ENCODE measurements at places on chromosomes 11 and 22. TPM values are rescaled to one million over a fixed set of nuclear protein-coding genes. Genes with fewer than 3 reads are reported as not detected.

The GAL gene
- total RNA-seq = 108 TPM

The INSC gene
- 0.76 TPM for total RNA-seq

The FXYD2 gene
- 1.4 TPM for total RNA-seq

The PHLDB1 gene
- 70.4 TPM for total RNA-seq

The PTPN5 gene
- total RNA-seq = 6.7 TPM

The MCHR1 gene
- 0.57 TPM for total RNA-seq

The C11orf91 gene
- 0.22 TPM for total RNA-seq

The MN1 gene
- total RNA-seq = 16.3 TPM

The OR52I2 gene
- not detected for total RNA-seq

The MAPK12 gene
- total RNA-seq = 26.9 TPM

The SHISAL1 gene
- total RNA-seq = 2.7 TPM

The NLRP6 gene
- 0.09 TPM for total RNA-seq

The ZMAT5 gene
- 17.2 TPM for total RNA-seq

The BRSK2 gene
- 34.5 TPM for total RNA-seq

The BIRC3 gene
- 0.50 TPM for total RNA-seq

Measured in WTC11 (cell line).